ENCODE measurements at places on chromosomes 7 and 10.

GRCh38 chr7:25037325-25037724 is 57.3 kb upstream of the OSBPL3 start:
- no peak for DNase-seq

DNA sequence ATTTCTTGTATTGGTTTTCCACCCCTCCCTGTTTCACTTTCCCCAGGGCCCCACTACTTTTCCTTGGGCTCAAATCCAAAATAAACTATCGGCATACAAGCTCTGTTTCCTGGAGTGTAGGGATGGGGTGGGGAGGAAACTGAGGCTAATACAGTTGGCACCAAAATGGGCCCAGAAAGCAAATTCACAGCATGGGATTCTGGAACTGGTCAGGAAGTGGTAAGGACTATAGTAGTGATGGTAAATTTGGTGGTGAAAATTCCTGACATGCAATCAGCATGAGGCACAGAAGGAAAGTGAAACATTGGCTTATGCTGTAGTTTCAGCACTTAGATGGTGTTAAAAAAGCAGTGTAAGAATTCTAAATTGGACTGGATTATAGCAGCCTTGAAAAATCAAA is 8.7 kb upstream of the SAMD9L start:
- no peak for DNase-seq

- DNase-seq = no peak
These were observed 112.3 kb downstream of the SPDYE5 start for GRCh38 chr7:75604408-75604807.

GRCh38 chr10:108443636-108444035 is 1279.1 kb upstream of the SORCS1 start:
- no peak for DNase-seq

GRCh38 chr10:110017052-110017451 is 9.3 kb downstream of the ADD3 start:
- DNase-seq = no peak

DNA sequence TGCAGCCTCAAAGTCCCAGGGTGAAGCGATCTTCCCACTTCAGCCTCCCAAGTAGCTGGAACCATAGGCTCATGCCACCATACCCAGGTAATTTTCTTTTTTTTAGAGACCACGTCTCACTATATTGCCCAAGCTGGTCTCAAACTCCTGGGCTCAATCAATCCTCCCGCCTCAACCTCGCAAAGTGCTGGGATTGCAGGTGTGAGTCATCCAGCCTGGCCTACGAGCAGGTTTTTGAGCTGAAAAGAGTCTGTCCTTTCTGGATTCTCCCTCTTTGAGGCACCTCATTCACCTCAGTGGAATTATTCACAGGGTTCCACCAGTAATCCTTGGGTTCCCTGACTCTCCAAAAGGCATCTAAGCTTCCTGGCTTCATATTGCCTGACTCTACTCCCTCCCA is 7.6 kb upstream of the LEP start:
- DNase-seq = no peak

DNA sequence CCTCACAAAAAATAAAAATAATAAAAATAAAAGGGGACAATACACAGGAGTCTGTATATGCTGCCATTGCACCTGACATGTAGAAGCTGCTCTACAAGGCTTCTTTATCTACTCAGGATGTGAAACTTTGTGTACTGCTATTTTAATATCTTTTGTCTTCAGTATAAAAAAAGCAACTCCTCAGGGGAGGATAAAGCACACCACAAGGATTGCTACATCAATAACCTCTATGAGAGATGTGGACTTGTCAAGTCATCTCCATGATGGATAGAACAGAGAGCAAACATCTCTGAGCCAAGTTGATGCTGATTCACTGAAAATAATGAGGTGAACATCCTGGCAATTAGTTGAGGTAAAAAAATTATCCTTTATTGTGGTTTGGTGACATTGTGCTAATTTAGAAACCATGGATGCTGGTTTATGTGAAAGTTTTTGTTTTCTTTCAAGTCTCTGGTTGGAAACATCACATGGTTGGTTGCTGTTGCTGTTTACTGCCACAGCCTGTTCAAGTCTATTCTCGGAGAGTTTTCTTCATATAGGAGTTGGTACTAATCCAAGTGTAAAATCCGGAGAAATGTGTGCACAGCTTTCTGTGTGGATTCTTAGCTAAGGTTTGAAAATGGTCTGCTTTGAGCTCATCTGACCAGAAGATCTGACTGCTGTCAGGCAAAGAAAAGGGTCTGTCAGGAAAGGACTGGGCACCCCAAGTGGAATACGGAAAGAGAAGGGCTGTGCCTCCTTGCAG is 1.5 kb upstream of the HECW1 start:
- DNase-seq = no peak

- no peak for DNase-seq
These were observed 44.3 kb upstream of the PPP1R17 start for GRCh38 chr7:31642681-31643115.

GRCh38 chr7:42241424-42241823 is 4.4 kb upstream of the GLI3 start:
- DNase-seq = no peak

GRCh38 chr10:44292390-44293002 is 92.4 kb downstream of the CXCL12 start:
- no peak for DNase-seq

GRCh38 chr10:70681731-70682005 is 9.4 kb downstream of the ADAMTS14 start:
- DNase-seq = no peak

- no peak for DNase-seq
These were observed 302.8 kb upstream of the SEMA3C start for GRCh38 chr7:81221527-81222217.

GRCh38 chr7:132364226-132364625 is 212.0 kb downstream of the PLXNA4 start:
- DNase-seq = no peak

- no peak for DNase-seq
These were observed 8.8 kb downstream of the AGK start for GRCh38 chr7:141559961-141560360.

- DNase-seq = no peak
These were observed at the start of gene CALHM1 for GRCh38 chr10:103458720-103459119. TSS of gene CALHM1 (minus strand) at chr10:103458900. CDS start at chr10:103458751, 149 bp downstream.

DNA sequence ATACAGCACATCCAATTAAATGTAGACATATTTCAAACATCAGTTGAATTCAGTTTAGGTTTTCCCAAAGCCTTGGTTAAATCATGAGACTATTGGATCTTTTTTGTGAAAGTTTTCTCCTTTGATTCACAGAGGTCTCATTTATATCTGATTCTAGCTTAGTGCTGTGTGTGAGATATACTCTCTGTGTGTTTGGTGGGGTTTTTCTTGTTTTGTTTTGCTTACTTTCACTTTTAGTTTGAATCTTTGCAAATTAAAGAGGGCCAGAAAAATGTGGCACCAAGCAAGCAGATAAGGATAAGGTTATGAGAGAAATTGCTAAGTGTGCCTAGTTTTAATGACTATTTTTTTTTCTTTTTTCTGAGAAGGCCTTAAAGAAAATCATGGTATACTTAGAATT is 12.6 kb upstream of the OR6B1 start:
- no peak for DNase-seq

- DNase-seq = no peak
These were observed 143.0 kb downstream of the CUBN start for GRCh38 chr10:16986406-16987205.

- DNase-seq = no peak
These were observed 231.2 kb downstream of the FANK1 start for GRCh38 chr10:126127481-126128029.

DNA sequence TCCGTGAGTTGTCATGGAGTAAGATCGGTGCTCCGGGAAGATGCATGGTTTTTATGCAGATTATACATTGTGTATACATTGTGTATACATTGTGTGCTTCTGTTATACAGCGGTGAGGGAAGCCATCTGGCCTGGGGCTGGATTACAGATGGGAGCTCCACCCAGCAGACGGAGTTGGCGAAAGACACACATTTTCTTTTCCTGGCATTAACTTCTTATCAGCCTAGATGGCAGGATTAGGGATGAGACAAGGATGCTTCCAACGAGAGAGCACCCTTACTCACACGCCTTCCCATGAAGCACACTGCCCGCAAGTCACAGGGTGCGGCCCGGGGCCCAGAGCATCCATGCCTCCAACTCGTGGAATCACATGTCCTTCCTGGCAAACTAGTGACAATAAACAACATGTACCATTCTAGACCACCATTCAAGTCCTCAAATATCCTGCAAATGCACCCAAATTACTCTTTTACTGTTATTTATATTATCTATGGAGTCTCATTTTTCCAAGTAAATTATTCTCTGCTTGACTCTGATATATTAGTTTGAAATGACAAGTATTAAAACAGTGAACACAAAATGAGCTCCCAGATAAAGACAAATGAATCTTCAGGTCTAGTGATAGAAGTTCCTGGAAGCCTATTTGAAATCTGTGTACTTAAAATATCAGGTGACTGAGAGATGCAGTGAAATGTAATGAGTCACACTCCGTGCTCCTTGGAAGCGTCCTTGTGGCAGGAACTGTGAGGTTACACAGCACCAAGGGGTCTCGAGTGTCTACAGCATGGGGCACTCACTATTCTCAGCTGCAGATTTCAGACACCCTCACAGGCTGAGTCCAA is 29.8 kb upstream of the PPP2R2D start:
- DNase-seq = no peak

- no peak for DNase-seq
These were observed 10.8 kb downstream of the KLF6 start for GRCh38 chr10:3774018-3774813.

DNA sequence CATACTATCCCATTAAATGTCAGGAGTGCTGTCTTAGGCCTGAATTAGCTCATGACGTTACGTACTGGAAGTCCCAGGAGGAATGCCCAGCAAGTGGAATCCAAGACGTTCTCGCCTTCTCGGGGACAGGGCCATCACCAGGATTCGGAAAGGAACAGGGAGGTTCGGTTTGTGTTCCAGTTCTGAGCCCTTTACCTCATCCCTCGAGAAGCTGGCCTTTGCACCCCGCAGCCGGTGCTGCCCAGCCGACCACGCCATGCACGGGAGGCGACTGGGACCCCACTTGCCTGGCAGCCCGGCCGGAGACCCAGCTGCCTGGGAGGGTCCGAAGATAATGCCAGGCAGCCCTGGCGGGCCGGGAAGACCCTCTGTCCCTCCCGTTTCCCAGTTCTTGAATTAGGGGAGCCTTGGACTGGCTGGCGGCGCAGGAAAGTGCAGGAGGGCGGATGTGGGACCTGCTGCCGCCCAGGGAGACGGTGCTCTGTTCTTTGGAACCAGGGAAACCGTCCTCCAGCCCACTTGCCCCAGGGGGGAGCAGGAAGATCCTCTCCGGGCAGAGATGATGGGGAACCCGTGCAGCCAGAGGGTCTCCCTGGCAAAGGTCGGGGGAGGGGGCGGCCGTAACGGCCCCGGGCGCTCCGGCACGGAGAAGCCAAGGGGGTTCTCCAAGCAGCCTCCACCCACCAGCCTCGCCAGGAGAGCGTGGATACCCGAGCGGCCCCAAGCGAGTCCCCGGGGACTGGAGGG is 671 bp upstream of the CHST3 start:
- no peak for DNase-seq

DNA sequence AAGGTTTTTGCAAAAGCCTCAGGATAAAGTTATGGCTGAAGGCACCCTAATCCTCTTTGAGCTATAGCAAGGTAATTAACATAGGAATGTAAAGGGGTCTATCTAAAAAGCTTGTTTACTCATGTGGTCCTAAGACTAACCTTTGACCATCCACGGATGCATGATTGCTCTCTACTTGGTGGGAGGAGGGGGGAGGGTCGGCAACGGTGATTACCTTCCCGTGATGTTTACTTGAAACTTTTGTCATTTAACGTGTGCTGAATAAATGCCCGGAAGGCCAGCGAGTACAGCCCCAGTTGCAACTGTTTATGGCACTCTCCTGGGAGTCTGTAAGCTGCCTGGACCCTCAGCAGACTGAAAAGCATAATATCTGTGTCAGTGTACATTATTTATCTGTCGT is 78.9 kb upstream of the GPR22 start:
- DNase-seq = no peak

DNA sequence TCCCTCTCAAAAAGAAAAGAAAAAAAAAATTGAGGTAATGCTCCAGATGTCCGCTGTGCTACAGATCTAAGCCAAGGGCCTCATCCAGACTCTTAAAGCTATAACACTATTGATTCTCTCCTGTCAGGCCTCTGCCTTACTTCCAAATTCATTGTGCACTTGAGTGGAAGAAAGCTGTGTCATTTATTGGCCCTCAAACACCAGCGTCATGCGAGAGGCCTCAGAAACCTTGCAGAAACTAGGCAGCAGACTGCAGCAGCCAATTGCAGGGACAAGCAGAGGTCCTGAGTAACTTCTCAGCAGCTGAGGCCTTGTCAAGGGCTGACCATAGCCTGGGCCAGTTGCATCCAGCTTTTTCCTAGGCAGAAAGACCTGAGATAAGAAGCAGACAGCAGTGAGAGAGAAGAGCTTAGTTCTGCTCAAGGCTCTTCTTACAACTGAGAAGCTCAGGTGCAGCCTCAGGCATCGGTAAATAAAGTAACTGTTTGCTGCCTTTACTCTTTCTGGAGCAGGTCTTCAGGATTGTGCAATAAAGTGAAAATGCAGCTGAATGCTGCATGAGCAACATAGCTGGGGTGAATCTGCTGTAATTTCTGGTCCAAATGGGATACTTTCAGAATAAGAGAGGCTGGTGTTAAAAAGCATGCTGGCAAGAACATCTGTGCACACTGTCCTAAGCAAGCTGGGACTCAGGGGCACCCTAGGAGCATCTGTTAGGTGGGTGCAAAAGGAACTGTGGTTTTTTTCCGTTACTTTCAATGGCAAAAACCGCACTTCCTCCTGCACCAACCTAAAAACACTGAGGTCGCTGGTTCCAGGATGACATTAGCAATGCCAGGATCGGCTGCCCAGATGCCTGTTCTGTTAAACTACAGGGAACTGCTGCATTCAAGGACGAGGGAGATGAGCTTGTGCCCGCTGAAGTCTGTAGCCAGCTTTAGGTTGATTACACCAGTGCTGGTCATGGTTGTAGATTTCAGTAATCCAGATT is 181.8 kb upstream of the PFKP start:
- no peak for DNase-seq

GRCh38 chr10:92111336-92111939 is 179.4 kb downstream of the CPEB3 start:
- DNase-seq = no peak

GRCh38 chr10:486666-487322 is 202.7 kb downstream of the DIP2C start:
- no peak for DNase-seq

DNA sequence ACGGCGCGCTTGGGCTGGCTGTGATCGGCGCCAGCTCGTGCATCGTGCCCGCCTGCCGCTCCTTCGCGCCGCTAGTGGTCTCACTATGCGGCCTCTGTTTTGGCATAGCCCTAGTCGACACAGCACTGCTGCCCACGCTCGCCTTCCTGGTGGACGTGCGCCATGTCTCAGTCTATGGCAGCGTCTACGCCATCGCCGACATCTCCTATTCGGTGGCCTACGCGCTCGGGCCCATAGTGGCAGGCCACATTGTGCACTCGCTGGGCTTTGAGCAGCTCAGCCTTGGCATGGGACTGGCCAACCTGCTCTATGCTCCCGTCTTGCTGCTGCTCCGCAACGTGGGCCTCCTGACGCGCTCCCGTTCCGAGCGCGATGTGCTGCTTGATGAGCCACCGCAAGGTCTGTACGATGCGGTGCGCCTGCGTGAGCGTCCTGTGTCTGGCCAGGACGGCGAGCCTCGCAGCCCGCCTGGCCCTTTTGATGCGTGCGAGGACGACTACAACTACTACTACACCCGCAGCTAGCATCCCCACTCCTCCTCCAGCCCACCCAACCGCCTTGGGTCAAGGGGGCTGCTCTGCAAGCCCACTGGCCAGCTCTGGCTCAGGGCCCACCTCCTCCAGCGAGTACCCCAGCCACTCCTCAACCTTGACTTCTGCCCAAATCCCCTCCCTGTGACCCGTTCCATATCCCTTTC is 1.9 kb downstream of the SLC18A3 start:
- DNase-seq = no peak

- no peak for DNase-seq
These were observed 67.3 kb downstream of the SMURF1 start for GRCh38 chr7:99076615-99077014.

GRCh38 chr10:125115409-125115808 is 45.0 kb downstream of the CTBP2 start:
- DNase-seq = no peak

Measured in LoVo (cell line).